ENCODE measurements at places on chromosomes 1 and 21.

GRCh38 chr21:21383126-21383525 is 384.9 kb downstream of the NCAM2 start:
- peak; percentile 54 for DNase-seq

DNA sequence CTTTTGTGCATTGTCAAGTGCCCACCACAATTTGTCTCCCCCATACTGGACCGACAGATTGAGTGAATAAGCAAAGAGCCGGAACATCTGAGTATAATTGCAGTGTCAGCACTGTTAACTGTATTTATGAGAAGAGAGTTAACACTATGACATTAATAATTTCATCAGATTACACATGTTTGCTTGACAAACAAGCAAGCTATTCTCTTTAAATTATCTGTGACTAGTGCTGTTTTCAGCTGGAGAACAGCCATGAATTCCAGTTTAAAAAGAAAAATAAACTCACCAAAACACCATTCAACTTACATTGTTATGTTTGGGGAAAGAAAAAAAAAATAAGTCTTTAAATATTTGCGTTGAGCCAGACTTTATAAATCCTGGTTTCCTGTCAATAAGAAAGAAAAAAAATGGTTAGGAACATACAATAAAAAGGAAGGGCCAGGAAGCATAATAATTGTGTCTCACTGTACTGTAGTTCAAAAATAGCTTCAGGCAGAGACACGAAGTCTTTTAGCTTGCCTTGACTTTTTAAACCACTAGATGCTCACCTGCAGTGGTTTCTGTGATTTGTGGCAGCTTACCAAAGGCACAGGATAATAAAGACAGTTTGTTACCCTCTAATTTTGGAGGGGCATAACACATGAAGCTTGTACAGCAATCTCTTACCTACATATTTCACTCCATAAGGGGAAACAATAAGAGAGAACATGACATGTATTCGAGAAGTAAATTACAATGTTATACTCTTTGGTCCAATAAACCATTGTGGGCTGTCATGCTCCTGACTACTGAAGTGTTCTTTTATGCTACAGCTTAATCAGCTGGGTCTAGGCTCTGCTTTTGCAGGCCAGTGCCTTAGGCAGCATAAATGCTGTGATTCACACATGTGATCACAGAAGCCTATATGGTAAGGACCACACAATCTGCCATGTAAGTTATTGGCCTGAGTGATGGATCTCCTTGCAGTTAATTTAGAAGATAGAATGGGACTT is 302.0 kb upstream of the ADGRL2 start:
- DNase-seq, result no peak

- DNase-seq, result no peak
Measured at GRCh38 chr21:25848309-25848708, 113.5 kb downstream of the GABPA start.

- DNase-seq, result no peak
Measured at GRCh38 chr21:42609811-42610210, 43.6 kb upstream of the PDE9A start.

Data from stromal cell of bone marrow (primary cell).